ENCODE measurements at places on chromosomes 13 and 19. TPM values are rescaled to one million over a fixed set of nuclear protein-coding genes. Genes with fewer than 3 reads are reported as not detected.

TEX26 gene
- 0.57 TPM for polyA plus RNA-seq

FGF21 gene
- polyA plus RNA-seq = not detected

KCNN4 gene
- polyA plus RNA-seq = 1.3 TPM

CEACAM3 gene
- polyA plus RNA-seq = not detected

CGB3 gene
- polyA plus RNA-seq = not detected

ZNF222 gene
- 10.9 TPM for polyA plus RNA-seq

FFAR2 gene
- polyA plus RNA-seq = 0.19 TPM

DENND1C gene
- polyA plus RNA-seq = 15.5 TPM

PSG11 gene
- polyA plus RNA-seq = 0.37 TPM

CCL25 gene
- 0.65 TPM for polyA plus RNA-seq

BRCA2 gene
- polyA plus RNA-seq = 13.5 TPM

KLK3 gene
- polyA plus RNA-seq = not detected

GPX4 gene
- polyA plus RNA-seq = 288 TPM

ZNF331 gene
- polyA plus RNA-seq = 18.0 TPM

ZNF681 gene
- polyA plus RNA-seq = 11.9 TPM

ZNF546 gene
- 7.9 TPM for polyA plus RNA-seq

PSG7 gene
- not detected for polyA plus RNA-seq

CNFN gene
- polyA plus RNA-seq = 0.59 TPM

FAM124A gene
- polyA plus RNA-seq = 6.7 TPM

CYP2F1 gene
- polyA plus RNA-seq = 0.16 TPM

ZNF563 gene
- polyA plus RNA-seq = 4.0 TPM

CYP4F11 gene
- polyA plus RNA-seq = not detected

MYO1F gene
- polyA plus RNA-seq = 12.2 TPM

CPT1C gene
- 24.7 TPM for polyA plus RNA-seq

ZNF865 gene
- polyA plus RNA-seq = 6.1 TPM

KISS1R gene
- not detected for polyA plus RNA-seq

URAD gene
- polyA plus RNA-seq = not detected

LILRB5 gene
- polyA plus RNA-seq = 4.8 TPM

RASGRP4 gene
- polyA plus RNA-seq = 2.3 TPM

TUBB4A gene
- 3.4 TPM for polyA plus RNA-seq

ZNF480 gene
- 11.0 TPM for polyA plus RNA-seq

PLK5 gene
- polyA plus RNA-seq = 0.22 TPM

S1PR5 gene
- 0.73 TPM for polyA plus RNA-seq

ATP12A gene
- not detected for polyA plus RNA-seq

IGSF23 gene
- polyA plus RNA-seq = not detected

ZNF709 gene
- 6.3 TPM for polyA plus RNA-seq

CBY2 gene
- not detected for polyA plus RNA-seq

JAK3 gene
- 2.8 TPM for polyA plus RNA-seq

GAPDHS gene
- not detected for polyA plus RNA-seq

ATP8B3 gene
- 0.99 TPM for polyA plus RNA-seq

TRIP10 gene
- 113 TPM for polyA plus RNA-seq

RFPL4AL1 gene
- polyA plus RNA-seq = not detected

SERTAD1 gene
- polyA plus RNA-seq = 9.0 TPM

PPP1R13L gene
- 11.2 TPM for polyA plus RNA-seq

NPAS1 gene
- 1.1 TPM for polyA plus RNA-seq

KLK2 gene
- polyA plus RNA-seq = not detected

NCR1 gene
- polyA plus RNA-seq = 0.30 TPM

SLC17A7 gene
- polyA plus RNA-seq = 0.31 TPM

SPIB gene
- polyA plus RNA-seq = 0.43 TPM

FXYD3 gene
- 19.9 TPM for polyA plus RNA-seq

ZNF470 gene
- polyA plus RNA-seq = 7.9 TPM

OR7C1 gene
- polyA plus RNA-seq = 0.10 TPM

AMH gene
- polyA plus RNA-seq = 1.1 TPM

TMC4 gene
- 32.1 TPM for polyA plus RNA-seq

AXL gene
- polyA plus RNA-seq = 24.3 TPM

CLEC4G gene
- polyA plus RNA-seq = 0.28 TPM

ZNF880 gene
- polyA plus RNA-seq = 30.8 TPM

NAPSA gene
- 21.8 TPM for polyA plus RNA-seq

ATP7B gene
- 19.0 TPM for polyA plus RNA-seq

ZNF358 gene
- 29.6 TPM for polyA plus RNA-seq
